Stimulated activated CD4-positive, alpha-beta T cell treated with anti-CD3 and anti-CD28 coated beads, Interleukin-15, amount 100 ng/mL, for 1 hour (primary cell): ENCODE measurements at places on chromosomes 2 and 18.

GRCh38 chr2:217910875-217911212, 92.0 kb downstream of the TNS1 start:
- DNase-seq = no peak

DNA sequence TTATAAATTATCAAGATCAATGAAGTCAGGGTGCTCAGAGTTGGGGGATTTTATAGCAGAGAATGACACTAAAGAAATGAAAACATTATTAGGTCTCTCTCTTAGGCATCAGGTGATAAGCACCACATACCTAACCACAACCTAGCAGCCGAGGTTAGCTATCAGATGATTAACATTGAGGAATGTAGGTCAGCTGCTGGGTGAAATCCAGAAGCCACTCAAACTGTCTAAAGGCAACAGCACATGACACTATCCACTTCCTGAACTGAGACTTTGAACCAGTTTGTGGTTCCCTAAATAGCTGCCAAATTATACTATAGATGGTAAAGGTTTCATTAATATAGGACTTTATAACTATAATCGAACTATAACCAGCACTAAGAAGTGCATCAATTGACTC, 4.7 kb downstream of the EPG5 start:
- DNase-seq = no peak

- DNase-seq = no peak
Observed at GRCh38 chr2:15914596-15915385, 25.6 kb upstream of the MYCN start.

GRCh38 chr2:64595397-64596176, 58.1 kb downstream of the SERTAD2 start:
- DNase-seq = no peak

DNA sequence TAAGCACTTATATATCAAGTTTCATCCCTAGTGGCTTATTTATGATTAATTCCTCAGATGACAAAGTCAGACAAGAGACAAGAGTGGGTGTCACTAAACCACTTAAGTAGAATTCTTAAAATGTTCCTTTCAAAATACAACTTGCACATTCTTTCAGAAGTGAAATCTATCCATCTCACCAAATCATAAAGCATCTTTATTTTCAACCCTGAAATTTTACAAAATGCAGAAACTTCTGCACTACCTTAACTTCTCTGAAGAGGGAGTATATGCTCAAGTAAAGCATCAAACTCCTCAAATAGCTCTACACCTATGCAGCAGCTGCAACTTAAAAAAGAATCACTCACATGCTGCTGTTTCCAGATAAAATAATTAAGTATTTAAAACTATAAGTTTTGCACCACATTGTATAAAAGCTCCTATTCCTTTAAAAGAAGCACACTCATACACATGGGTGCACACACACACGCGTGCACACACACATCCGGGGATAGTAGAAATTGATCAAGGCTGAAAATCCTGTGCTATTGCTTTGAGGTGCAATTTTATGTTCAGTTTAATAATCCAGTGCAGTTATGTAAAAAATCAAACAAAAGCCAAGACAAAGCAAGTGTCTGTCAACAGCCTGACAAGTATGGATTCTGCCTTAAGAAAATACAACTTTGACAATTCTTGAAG, 244.5 kb downstream of the TCF4 start:
- DNase-seq = no peak

DNA sequence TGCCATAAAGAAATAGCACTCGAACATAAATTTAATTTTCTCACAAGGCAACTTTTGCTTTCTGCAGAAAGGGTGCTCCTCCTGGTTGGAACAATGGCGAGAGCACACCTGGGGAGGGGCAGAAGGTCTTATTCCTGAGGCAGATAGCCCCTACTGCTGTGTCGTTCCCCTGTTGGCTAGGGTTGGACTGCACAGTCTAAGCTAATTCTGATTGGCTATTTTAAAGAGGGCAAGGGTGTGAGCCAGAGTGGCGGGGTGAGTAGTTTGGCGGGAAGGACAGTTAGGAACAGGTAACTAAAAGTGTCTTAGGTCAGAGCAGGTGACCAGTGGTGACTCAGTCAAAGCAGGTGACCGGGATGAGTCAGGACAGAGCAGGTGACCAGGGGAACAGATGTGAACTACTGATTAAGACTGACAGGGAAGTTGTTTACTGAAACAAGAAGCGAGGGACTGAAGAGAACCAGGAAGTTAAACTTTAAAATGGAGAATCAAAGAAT, 49.7 kb upstream of the AGAP1 start:
- no peak for DNase-seq

- DNase-seq = no peak
Observed at GRCh38 chr2:180742801-180743200, 237.6 kb upstream of the UBE2E3 start.

DNA sequence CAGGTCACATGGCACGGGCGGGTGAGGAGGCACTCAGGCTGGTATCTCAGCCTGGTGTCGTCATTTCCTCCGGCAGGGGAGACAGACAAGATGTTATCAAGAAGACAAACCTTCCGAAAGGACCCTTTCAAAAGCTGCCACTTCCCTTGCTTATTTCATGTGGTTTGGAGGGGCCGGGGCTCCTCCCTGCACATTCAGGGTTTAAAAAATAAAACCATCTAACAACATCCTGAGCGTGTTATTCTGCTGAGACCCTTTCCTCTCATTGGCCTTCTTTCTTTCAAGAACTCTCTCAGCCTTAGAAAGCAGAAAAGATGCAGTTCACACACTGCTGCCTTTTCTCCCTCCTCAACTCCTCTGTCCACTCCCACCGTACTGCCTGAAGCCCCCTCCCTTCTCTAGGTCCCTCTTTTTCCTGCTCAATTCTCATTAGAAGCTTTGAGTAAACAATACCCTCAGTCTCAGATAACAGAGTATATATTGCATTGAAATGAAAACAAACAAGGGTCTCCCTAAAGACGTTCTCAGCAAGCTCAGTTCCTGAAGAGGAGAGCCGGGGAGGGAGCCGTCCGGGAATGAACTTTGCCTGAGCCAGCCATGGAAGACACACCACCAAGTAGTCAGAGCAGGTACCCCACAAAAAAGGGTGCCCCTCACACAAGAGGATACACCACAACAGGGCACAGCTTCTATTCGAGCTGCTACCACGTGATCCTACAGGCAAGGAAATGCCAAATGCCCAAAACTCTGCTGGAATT, 9.7 kb downstream of the SMAD7 start:
- peak; percentile 33 for DNase-seq

- no peak for DNase-seq
Observed at GRCh38 chr18:46547520-46547919, 109.5 kb downstream of the LOXHD1 start.

DNA sequence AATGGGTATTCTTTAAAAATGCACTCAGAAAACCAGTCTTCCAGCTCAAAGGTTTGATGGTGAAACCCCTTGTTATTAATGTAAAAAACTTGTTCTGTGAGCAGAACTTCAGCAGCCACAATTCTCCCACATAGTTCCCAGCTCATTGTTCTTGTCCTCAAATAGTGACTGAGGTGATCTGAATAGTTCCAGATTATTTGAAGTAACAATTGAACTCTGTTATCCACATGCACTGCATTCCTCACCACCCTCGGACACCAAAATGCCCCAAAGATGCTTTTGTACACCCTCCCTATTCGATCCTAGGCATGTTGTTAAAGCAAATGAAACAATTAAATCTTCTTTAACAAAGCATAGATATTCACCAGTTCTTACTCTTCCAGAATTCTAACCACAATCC, 2186.8 kb upstream of the CELF4 start:
- no peak for DNase-seq

- no peak for DNase-seq
Observed at GRCh38 chr2:120261387-120262006, 8.8 kb downstream of the RALB start.

DNA sequence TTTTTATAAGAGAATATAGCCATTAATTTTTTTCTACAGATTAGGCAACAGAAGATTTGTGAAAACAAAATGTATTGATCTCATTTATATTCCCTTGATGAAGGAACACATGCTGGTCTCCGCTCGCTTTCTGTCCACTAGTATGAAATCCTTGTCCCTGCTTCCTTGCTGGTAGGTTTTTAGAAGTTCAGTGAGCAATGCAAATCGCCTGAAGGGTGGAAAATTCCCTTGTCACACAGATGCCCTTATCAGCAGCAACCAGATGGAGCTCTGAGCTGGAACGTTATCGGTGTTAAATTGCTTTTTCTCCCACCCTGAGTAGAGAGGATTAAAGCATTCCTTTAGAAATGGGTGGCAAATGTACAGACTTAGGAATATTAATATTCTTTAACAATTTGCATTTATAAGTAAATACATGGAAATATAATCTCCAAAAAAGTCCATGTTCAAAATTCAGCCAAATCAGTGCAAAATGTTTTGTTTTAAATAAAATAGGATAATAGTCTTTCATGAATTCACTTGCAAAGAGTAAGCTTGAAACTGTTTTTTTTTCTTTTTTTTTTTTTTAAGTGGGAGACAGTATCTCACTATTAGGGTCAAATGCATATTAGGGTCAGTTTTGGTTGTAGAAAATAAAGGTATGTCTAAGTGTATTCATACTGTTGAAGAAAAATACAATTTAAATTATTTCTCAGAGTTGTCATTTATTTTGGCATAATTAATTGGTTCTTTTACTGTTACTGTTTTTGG, 164.0 kb upstream of the MYO3B start:
- no peak for DNase-seq

DNA sequence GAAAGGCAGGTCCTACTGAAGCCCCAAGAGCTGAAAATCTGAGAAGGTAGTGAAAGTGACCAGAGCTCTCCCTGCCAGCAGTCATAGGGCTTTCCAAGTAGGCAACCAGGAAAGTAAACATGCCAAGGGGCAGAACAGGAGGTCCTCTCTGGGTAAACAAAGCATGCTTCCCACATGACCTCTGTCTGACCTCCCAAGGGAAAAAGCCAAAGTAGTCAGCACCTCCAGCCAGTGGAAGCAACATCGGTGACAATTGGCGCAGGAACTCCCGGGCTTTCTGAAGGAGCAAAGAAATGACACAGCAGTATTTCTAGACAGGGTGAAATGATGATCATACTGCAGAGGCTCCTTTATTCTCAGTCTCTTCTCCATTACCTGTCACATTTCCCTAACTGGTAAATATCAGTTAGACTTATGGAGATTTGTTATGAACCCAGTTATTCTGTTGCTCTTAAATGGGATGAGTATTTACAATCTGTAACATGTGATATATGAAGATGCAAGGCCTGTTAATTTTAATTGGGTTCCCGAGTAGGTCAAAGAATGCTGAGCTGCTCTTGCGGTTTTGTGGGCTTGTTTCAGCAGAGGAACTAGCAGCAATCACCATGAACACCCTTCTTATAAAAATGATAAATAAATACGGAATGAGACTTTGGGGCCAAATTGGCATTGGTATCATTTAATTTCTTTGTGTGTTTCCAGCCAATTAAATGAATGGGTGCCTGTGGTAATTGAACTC, 321.0 kb downstream of the RND3 start:
- DNase-seq = no peak

DNA sequence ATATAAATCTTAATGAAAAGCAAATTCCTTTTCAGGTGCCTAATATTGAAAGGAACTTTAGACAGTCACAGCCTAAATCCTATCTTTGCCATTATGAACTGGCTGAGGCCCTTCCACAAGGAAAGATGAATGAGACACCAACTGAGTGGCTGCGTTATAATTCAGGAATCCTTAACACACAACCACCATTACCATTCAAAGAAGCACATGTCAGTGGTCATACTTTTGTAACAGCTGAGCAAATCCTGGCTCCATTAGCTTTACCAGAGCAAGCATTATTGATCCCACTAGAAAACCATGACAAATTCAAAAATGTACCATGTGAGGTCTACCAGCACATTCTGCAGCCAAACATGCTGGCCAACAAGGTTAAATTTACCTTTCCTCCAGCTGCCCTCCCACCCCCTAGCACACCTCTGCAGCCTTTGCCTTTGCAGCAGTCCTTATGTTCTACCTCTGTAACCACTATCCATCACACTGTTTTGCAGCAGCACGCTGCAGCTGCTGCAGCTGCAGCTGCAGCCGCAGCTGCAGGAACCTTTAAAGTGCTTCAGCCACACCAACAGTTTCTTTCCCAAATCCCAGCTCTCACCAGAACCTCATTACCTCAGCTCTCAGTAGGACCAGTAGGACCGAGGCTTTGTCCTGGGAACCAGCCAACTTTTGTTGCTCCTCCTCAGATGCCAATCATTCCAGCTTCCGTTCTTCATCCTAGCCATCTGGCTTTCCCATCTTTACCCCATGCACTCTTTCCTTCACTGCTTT, 340.1 kb downstream of the ZNF804A start:
- DNase-seq = no peak

- DNase-seq = no peak
Observed at GRCh38 chr18:43170586-43170985, 55.1 kb upstream of the RIT2 start.

DNA sequence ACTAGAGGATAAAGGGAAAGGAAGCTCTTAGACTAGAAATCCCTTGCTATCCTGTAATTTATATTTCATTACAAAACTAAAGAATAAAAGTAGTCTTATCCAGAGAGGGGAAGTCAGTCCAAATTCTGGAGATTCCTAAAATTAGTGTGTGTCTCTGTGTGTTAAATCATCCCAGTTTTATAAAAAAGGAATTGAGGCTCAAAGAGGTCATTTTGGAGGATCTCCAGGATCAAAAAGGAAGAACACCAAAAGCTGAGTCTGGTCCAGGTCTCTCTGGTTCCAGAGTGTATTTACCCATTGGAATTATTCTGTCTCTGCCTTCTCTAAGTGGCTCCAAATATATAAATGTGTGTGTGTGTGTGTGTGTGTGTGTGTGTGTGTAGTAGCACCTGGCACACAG, 166.7 kb downstream of the NRXN1 start:
- DNase-seq = no peak

- DNase-seq = no peak
Observed at GRCh38 chr2:69645031-69645431, 1.5 kb upstream of the AAK1 start.

- DNase-seq = no peak
Observed at GRCh38 chr2:85160966-85161960, 28.1 kb downstream of the TCF7L1 start.

- DNase-seq = no peak
Observed at GRCh38 chr18:70220628-70221027, 15.1 kb upstream of the RTTN start.

- DNase-seq = no peak
Observed at GRCh38 chr2:181198183-181198864, 217.9 kb downstream of the UBE2E3 start.

- no peak for DNase-seq
Observed at GRCh38 chr18:75123113-75123512, 85.8 kb downstream of the PTGR3 start.

- DNase-seq = no peak
Observed at GRCh38 chr2:170404846-170405245, 226.9 kb downstream of the MYO3B start.

DNA sequence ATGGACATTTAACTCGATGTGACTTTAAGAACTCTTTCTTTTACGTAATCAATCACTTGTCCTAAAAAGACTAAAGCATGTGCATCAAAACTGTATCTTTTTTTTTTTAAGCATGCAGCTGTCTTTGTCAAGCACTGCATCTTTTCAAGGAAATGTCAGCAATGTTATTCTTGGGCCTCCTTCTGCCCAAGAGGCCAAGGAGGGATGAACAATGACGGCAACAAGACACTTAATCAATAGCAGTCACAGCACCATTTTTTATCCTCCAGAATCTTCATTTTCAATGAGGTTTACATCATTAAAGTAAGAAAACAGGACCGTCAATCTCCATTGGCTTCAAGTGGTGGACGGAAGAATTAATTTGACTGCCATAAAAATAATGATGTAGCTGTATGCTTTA, 253.8 kb downstream of the AFF3 start:
- no peak for DNase-seq

GRCh38 chr2:113136828-113137775, 9.7 kb downstream of the IL1RN start:
- DNase-seq = no peak
